ENCODE measurements at places on chromosomes 6 and 20.

DNA sequence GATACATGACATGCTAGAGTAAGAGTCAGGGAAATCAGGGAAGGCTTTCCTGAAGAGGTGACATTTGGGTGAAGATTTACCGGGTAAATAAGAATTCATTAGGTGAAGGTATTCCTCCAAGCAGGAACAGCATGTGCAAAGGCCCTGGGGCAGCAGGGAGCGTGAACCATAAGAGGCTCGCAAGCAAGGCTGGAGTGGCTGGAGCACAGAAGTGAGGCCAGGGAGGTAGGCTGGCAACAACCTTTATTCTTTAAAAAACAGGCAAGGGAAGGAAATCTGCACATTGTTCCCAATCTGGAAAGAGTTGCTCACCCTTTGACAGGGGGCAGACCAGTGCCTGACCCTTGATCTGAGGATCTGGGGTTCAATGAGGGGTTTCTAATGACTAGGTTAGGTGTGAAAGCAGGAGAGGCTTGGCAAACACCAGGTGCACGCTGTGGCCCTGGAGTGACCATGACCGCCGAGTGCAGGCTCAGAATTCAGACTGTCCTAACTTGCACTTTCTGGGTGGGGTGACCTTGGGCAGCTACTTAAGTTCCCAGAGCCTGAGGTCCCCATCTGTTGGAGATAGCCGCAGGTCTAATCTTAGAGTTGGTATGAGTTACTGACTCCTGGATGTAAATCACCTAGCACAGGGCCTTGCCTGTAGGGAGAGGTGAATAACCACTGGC lies 1.9 kb downstream of the KIAA1755 start:
- DNase-seq: no peak

GRCh38 chr6:25217302-25217701 lies 61.9 kb upstream of the CARMIL1 start:
- no peak for DNase-seq

GRCh38 chr6:40960742-40961430 lies 78.1 kb downstream of the UNC5CL start:
- DNase-seq: peak; percentile 56

GRCh38 chr6:84808491-84809061 lies 44.2 kb upstream of the TBX18 start:
- no peak for DNase-seq

- DNase-seq: no peak
These were observed 15.1 kb upstream of the BAK1 start for GRCh38 chr6:33595001-33595846.

GRCh38 chr6:14350210-14350609 lies 232.6 kb downstream of the CD83 start:
- DNase-seq: no peak

DNA sequence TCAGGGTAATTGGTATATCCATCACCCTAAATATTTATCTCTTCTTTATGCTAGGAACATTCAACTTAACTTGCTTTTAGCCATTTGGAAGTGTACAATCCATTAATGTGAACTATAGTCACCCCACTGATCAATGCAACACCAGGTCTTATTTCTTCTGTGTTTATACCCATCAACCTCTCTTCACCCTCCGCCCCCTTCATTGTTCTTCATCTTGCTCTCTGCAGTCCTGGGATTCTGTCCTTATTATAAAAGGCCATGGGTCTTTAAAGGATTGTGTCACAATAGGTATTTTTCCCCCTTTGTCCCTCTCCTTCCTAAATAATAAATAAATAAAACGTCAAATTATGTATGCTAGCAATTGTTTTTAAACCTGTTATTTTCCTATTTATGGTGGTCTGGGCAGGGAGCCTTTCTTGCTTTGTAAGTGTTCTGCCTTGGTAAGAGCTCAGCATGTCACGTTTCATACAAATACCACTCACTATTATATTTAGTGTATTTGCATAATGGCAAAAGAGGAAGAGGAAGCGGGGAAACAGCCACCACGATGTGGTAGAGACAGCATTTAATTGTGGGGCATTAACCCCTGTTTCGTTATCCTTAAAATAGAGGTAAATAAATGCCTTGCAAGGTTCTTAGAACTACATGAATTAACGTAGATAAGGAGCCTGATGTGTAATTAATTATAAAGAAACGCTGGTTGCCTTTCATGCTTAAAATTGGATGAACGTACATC lies 1.9 kb downstream of the ABRACL start:
- DNase-seq: no peak

GRCh38 chr6:168032005-168032760 lies 34.7 kb downstream of the KIF25 start:
- no peak for DNase-seq

DNA sequence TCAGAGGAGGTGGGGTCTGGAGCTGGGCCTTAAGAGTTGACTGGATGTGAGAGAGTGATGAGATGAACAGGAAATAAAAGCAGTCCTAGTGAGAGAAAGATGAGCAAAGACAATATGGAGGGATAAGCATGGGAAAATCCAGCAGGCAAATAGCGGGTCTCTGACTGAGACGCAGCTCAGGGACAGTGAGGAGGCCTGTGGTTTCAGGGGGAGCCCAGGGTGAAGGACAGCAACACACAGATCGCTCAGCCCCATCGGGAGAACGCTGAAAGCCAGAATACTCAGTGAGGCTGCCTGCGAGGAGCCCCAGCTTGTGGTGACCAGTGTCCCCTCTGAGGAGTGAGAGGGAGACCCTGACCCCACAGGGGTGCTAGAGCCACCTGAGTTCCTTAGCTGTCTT lies 16.8 kb upstream of the DCDC2 start:
- no peak for DNase-seq

DNA sequence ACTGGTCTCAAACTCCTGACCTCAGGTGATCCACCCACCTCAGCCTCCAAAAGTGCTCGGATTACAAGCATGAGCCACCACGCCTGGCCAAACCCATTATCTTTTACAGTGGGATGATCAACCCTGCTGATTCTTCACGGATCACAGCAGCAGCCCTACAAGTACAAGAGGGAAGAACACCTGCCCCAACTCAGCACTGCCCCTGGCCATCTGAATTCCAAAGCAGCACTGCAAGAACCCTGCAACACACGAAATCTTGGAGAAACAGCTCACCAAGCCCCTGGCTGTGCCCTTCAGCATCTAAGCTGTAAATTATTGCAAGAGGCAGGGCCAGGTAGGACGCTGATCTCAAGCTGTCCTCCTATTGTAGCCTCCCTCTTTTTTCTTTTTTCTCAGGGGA lies 54.5 kb upstream of the MC3R start:
- no peak for DNase-seq

GRCh38 chr6:162887981-162888689 lies 160.4 kb downstream of the PACRG start:
- no peak for DNase-seq

GRCh38 chr6:119978274-119978889 lies 628.8 kb upstream of the MAN1A1 start:
- DNase-seq: no peak

- DNase-seq: no peak
These were observed 71.2 kb downstream of the RAMACL start for GRCh38 chr6:166515072-166515810.

DNA sequence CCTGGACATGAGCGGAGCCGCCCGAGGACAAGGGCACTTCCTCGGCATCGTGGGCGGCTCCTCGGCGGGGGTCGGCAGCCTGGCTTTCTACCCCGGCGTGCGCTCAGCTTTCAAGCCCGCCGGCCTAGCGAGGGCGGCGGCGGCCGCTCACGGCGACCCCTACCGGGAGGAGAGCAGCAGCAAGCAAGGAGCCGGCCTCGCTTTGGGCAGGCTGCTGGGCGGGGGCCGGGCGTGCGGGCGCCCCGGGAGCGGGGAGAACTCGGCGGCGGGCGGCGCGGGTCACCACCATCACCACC lies 6.7 kb downstream of the PRDM13 start:
- DNase-seq: no peak

- DNase-seq: no peak
These were observed 98.0 kb downstream of the ZFAND3 start for GRCh38 chr6:37917566-37917965.

DNA sequence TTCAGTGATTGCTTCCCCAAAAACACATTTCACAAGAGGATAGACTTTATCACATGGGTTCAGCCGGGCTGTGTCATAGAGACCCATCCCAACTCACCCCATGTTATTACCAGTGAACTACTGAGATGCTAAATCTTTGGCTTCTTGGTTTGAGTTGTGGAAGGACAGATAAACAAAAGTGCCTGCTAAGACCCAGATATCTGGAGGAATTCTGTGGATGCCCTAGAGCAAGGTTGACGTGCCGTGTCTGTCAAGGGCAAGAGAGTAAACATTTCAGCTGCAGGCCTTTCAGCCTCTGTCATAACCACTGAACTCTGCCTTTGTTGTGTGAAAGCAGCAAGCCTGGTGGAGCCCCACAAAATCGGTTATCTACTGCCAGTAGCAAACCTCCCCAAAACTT lies 11.2 kb upstream of the THBD start:
- DNase-seq: no peak

- DNase-seq: no peak
These were observed 4.0 kb upstream of the LIN28B start for GRCh38 chr6:104952911-104953399.

DNA sequence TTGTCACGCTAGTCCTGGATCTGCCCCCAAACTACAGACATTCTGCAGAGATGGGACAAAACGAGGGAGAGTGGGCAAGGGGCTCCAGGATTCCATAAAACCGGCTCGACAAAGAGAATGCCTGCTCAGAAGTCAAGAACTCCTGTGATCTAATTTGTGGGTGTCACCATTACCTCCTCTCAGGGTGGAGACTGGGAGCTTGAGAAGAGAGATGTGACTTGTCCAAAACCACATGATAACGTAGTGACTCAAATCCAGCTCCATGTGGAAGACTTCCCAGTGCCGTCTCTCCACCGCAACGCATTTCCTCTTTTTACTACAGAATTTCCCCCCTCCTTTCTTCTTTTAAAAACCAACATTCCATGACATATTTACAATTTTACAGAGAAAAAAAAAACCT lies 44.3 kb downstream of the TRERF1 start:
- no peak for DNase-seq

GRCh38 chr6:134020543-134020942 lies 31.9 kb downstream of the SLC2A12 start:
- no peak for DNase-seq

GRCh38 chr20:47127999-47128398 lies 228.5 kb downstream of the ZMYND8 start:
- no peak for DNase-seq

GRCh38 chr6:159532155-159532554 lies 160.9 kb downstream of the SOD2 start:
- no peak for DNase-seq

- no peak for DNase-seq
These were observed 28.3 kb downstream of the GLP1R start for GRCh38 chr6:39076623-39077535.

GRCh38 chr20:62843656-62844055 lies 18.0 kb downstream of the TCFL5 start:
- no peak for DNase-seq

- DNase-seq: no peak
These were observed 268.8 kb downstream of the LMBRD1 start for GRCh38 chr6:69527921-69528476.

GRCh38 chr20:59580146-59580946 lies 24.0 kb upstream of the PHACTR3 start:
- peak; percentile 83 for DNase-seq

- no peak for DNase-seq
These were observed 17.7 kb upstream of the COX7A2 start for GRCh38 chr6:75261299-75261698.

- DNase-seq: no peak
These were observed 135.6 kb downstream of the SLC24A3 start for GRCh38 chr20:19347943-19348456.

DNA sequence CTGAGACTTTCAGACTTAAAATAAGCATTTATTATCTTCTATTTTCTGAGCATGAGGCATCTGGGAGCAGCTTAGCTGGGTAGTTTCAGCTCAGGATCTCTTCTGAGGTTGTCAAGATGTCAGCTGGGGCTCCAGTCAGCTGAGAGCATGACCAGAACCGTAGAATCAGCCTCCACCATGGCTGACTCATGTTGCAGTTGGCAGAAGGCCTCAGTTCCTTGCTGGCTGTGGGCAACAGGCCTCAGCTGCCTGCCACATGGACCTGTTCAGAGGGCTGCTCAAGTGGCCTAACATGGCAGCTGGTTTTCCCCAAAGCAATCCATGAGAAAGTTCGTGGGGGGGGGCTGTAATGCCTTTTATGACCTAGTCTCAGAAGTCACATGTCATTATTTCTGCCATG lies 142.3 kb downstream of the LY86 start:
- DNase-seq: no peak

DNA sequence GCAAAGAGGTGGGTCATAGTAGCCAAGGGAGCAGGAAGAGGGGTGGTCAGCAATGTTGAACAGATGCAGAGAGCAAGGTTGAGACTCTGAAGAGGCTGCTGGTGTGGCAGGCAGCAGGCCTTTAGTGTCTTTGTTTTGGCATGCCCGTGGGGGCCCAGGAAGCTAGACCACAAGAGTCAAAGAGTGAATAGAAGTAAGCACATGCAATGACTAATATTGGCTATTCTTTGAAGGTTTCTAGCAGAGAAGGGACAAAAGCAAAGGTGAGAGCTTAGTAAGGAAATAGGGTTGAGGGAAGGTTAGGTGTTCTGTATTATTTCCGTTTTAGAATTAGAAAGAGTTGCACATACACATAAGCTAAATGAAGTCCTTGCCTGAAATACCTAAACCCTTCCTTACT lies 18.8 kb downstream of the TDRD6 start:
- no peak for DNase-seq

DNA sequence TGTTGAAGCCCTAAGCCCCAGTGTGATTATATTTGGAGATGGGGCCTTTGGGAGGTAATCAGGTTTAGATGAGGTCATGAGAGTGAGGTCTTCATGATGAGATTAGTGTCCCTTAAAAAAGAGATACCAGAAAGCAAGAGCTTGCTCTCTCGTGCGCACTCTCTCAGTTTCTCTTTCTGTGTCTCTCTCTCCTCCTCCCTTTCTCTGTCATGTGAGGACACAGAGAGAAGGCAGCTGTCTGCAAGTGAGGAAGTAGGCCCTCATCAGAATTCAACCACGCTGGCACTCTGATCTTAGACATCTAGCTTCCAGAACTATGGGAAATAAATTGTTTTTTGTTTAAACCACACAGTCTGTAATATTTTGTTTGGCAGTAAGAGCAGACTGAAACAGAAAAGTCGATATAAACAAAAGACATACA lies 180.5 kb downstream of the IBTK start:
- DNase-seq: no peak

- DNase-seq: peak; percentile 83
These were observed 391 bp downstream of the MAPRE1 start for GRCh38 chr20:32819992-32820697.

DNA sequence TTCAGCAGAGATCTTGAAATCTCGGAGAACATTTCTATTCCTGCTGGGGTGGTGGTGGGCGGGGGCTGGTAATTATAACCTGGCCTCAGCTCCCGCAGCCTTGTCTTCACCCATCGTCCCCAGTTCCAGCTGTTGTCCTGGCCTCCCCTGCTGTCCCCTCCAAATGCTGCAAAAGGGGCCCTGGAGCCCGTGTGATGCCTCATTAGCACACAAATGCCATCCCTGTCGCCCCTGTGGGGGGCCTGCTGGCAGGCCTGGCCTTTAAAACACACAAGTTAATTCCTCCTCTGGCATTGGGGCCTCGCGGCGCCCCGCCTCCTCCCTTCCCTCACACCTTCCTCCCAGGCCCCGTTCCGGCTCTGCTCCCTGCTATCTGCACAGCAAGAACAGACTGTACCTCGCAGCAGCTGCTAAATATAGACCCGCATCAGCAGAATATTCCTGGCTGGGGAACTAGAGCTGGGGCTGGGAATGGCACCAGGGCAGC lies 85.7 kb downstream of the CDH22 start:
- no peak for DNase-seq

Data from left lung (tissue), 14 donors.